NAMALWA (cell line): ENCODE measurements at places on chromosomes 5 and 9.

DNA sequence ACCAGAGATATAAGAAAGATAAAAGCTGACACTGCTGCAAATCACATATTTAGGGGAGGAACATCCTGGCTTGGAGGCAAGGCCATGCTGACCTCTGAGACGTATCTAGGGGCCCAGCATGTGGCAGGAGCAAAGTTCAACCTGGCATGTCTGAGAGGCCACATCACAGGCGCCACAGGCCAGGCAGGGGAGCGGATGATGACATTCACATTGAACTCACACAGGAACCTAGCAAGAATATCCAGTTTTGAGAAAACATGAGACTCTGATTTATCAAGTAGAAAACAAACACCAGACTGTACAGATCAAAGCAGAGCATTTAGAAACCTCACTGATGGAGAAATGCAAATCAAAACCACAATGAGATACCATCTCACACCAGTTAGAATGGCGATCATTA is 64.2 kb upstream of the STK32A start:
- no peak for DNase-seq

DNA sequence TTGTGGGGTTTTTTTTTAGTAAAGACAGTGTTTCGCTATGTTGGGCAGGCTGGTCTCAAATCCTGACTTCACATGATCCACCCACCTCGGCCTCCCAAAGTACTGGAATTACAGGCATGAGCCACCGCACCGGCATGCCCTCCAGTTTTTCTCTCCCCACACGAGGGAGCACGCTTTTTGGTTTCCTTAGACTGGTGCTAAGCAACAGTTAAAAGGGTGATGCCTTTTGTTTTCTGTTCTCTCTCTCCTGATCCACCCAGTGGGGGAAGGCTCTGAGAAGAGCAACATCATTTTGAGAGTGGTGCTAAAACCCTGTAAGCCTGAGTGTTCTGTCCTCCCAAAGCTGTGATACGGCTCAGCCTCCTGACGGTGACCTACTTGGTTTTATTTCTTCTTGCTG is 146.6 kb downstream of the MAN2A1 start:
- no peak for DNase-seq

- no peak for DNase-seq
Observed at GRCh38 chr5:39355324-39355723, 9.0 kb downstream of the C9 start.

DNA sequence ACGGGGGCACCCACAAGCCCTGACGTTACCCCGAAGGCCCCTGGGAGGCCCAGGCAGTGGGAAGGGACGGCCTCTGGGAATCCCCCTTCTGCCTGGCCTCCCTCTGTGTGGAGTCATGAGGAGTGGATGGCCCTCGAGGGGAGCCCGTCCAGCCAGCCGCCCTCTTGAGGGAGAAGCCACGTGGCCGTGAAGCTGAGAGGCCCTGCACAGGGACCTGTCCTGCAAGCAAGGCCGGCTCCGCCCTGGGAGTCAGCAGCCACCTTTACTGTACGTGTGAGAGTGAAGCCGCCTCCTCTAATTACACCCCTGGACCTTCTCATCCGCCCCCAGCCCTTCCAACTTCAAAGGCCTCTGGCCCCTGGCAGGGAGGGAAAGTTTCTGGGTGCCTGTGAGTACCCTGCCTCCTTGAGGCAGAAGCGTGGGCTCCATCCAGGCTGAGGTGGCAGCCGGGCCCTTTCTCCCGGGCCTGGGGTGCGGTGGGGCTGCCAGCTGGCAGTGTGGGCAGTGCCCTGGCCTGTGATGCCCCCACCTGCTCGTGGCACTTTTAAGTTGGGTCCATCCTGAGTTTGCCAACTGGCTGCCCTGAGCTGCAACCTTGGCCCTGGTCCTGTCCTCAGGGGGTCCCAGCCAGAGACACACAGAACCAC is 55.9 kb upstream of the EGFL7 start:
- DNase-seq = no peak

GRCh38 chr9:88161144-88161543 is 22.9 kb upstream of the SPATA31C2 start:
- DNase-seq = no peak

DNA sequence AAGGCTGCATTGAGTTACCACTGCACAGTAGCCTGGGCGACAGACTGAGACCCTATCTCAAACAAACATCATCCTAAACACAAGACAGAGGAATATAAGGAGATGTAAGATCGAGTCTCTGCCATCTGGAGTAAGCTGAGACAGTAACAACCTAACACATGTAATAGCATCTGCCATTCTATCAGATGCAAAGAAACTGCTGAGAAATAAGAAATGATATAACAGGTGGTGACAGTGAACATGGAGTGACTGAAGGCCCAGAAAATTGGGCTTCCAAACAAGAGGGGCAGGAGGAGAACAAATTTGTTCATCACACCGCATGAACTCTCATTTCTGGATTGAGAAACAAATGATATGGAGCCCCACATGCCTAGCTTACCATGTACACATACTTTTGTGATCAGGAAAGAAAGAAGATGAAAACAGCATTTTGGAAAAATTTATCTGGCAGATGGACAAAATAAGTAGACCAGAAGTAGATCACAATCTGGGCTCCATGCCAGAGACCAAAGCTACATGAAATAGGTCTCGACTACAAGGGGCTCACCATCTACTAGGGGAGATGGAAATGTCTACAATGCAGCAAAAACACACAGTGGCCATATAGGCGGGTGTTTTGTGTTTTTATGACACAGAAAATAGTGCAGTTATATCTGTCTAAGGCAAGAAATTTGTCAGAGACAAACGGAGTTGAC is 45.5 kb downstream of the ECPAS start:
- DNase-seq = no peak

- DNase-seq = no peak
Observed at GRCh38 chr5:39892708-39893107, 467.9 kb upstream of the DAB2 start.

DNA sequence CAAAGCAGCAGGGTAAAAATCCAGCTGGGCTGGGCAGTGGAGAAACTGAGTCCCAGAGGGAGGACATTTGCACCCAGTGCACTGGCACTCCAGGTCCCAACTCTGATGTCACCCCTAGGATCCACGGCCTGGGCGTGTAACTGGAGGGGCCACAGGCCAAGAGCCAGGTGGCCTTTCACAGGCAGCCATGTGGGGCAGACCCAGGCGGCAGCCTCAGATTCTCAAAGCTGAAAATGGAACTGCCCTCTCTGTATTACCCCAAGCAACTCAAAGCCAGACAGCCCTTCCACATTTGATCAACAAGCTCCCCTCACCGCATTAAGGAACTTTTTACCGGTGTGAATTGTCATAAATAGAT is 46.7 kb downstream of the RASGEF1C start:
- DNase-seq = no peak

- no peak for DNase-seq
Observed at GRCh38 chr5:7776442-7776841, 74.5 kb downstream of the CFAP90 start.

- DNase-seq = no peak
Observed at GRCh38 chr5:180990882-180991242, 2.2 kb downstream of the BTNL3 start.

DNA sequence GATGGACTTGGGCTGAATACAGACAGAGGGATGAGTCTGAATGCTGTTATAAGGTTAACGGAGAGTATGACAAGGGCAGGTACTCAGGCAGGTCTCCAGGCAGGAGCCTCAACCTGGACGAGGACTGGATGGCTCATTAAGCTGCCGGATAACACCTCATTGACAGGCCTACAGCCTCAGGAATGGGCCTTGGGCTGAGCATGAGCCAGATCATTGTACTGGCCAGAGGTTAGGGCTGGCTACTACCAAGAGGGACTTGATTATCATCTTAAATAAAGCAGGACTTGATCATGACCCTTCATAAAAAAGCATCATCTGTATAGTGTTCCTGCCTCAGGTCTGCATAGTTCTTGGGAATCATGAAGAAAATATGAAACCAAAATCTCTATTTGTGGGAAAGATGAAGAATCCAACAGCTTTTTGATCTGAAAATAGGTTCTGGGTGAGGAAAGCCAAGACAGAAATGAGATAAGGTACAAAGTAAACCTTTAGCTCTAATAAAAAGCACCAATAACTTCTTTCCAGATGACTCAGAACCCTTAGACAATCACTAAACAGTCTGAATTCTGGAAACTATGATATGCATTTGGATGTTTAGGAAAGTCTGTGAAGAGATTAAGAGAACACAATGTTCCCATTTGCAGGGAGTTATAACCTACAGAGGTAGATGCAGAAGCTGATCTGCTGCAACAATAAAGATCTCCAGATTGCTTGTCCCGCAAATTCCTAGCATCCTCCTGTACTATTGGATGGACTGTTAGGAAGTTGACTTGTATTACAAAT is 343.1 kb downstream of the CTNND2 start:
- DNase-seq = no peak

- no peak for DNase-seq
Observed at GRCh38 chr5:111747337-111747736, 9.7 kb downstream of the NREP start.

- no peak for DNase-seq
Observed at GRCh38 chr5:136042156-136042555, 13.4 kb downstream of the TGFBI start.

- DNase-seq = peak; percentile 14
Observed at GRCh38 chr5:87074934-87075541, 192.6 kb upstream of the RASA1 start.

DNA sequence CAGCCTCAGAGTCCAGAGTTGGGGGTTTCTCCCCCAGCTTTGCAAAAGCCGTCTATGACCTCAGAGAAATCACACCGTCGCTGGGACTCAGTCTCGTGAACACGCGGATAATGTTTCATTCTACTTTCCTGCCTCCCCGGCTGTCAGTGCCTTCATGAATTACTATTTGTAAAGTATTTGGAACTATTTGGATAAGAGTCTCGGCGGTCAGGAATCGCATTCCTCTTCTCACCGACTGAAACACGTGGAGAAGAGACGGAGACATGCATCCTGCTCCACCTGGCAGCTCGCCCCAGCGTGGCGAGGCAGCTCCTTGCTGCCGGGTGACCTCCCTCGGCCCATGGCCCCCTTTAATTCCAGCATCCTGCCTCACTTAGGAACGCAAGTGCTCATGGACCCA is 23.9 kb downstream of the IRX2 start:
- no peak for DNase-seq

- DNase-seq = no peak
Observed at GRCh38 chr5:124878583-124879342, 132.3 kb upstream of the ZNF608 start.

GRCh38 chr9:92360083-92360482 is 34.3 kb downstream of the CENPP start:
- DNase-seq = no peak

GRCh38 chr9:8364026-8364752 is 564.6 kb upstream of the DMAC1 start:
- DNase-seq = no peak

DNA sequence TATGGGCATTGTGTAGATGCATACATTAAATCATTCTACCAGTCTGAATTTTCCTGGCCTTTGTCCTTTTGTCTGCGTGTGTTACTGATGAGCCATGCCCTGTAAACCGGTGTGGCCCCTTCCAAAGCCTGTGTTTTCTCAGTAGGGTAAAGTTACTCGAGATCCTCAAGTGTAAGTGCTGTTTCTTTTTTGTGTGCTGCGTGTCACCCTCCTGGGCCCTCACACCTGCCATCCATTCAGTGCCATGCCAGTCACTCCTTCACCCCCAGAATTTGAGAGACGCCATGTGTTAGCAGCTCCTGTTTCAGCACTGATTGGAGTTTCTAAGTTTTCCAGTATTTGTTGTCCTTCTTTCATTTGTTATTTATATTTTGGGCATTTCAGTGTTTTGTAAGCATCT is 288.2 kb downstream of the FANCC start:
- no peak for DNase-seq

- DNase-seq = no peak
Observed at GRCh38 chr9:18343784-18344183, 130.2 kb upstream of the ADAMTSL1 start.

GRCh38 chr9:32579706-32580331 is 6.9 kb upstream of the NDUFB6 start:
- peak; percentile 83 for DNase-seq

DNA sequence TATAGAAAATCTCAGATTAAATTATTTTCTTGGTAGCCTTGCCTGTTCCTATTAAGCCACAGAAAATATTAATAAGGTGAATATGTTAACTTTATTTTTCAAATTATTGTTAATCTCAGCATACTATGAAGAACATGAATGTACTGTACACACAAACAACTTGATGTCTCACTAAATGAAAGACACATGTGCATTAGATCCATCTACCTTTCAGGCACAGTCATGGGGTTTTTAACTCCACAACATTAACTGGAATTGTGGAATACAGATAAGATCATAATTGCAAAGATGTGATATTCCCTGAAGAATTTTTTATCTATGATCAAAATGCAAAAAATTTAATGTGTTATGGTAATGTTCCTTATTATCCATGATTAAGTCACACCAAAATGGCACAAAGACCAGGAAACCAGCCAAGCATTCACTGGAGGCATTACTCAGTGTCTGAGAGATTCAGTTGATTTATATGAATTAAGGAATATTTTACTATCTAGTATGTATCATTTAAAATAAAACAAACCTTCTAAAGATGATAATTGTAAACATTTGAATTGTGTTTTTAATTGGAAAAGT is 150.0 kb upstream of the VCAN start:
- DNase-seq = no peak

- DNase-seq = no peak
Observed at GRCh38 chr9:78866207-78867132, 569.5 kb downstream of the PSAT1 start.

DNA sequence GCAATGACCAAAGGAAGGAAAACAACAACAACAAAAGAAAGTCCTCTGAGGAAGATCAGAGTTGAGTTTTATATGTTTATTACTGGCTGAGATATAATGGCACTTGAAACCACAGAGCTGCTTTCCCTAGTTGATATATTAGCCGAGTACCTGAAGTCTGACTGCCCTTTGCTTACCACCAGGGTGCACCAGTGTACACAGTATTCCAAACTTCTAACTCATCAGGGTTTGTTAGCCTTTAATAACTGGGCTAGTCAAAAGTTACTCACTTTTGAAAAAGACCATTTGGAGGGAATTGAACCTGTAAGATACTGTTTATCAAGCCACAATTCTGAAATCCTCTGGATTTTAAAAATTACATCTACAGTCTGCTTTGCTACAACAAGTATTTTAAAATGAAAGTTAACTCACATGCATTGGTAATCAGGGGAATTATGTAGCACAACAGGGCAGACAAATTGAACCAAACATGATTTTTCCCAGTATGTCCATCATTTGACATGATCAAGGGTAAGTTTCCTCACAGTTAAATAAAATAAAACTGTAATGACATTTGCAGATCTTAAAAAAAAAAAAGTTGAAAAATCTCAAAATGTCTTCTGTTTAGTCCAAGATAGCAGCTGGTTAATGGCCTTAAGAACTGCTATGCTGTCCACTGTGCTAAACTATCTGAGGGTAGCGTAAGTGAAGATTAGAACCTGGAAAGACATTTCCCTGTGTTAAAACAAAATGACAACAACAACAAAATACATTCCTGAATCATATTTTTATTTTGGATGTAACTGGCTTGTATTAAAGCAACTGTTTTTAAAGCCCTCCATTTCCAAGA is 57.3 kb upstream of the C6 start:
- peak; percentile 61 for DNase-seq

GRCh38 chr9:21078702-21079101 is 960 bp upstream of the IFNB1 start:
- no peak for DNase-seq

GRCh38 chr5:96427824-96428223 is 5.2 kb downstream of the PCSK1 start:
- no peak for DNase-seq

GRCh38 chr5:153158608-153159007 is 331.9 kb upstream of the GRIA1 start:
- no peak for DNase-seq

- DNase-seq = no peak
Observed at GRCh38 chr5:76425146-76425545, 22.1 kb downstream of the IQGAP2 start.

- no peak for DNase-seq
Observed at GRCh38 chr9:124392254-124392870, 22.9 kb downstream of the PSMB7 start.
